Activated T-helper 2 cell treated with anti-CD3 and anti-CD28 coated beads, Interferon-gamma antibody, Interleukin-2, Interleukin-4, amounts not matched to agents 10 μg/mL and 5 μg/mL and 100 μg/mL, durations not matched to agents 14 hours and 24 hours and 36 hours (primary cell): ENCODE measurements at places on chromosomes 5 and 9.

- no peak for DNase-seq
Measured at GRCh38 chr5:116892993-116893392, 318.4 kb upstream of the SEMA6A start.

DNA sequence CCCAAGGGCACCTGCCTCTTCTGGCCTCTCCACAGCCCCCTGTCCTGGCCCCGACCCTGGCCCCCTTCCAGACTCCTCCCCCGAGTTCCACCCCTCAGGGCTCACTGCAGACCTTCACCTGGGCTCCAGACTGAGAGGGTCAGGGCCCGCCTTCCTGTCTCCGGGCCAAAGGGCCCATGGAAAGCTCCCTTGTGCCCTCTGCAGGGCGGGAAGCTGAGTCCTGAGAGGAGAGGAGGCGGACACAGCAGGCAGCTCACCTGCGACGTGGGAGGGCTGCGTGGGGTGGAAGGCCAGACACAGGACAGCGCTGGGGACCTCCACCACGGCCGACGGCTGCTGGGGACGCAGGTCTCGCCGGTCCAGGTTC lies 20.6 kb downstream of the DYNC2I2 start:
- no peak for DNase-seq

DNA sequence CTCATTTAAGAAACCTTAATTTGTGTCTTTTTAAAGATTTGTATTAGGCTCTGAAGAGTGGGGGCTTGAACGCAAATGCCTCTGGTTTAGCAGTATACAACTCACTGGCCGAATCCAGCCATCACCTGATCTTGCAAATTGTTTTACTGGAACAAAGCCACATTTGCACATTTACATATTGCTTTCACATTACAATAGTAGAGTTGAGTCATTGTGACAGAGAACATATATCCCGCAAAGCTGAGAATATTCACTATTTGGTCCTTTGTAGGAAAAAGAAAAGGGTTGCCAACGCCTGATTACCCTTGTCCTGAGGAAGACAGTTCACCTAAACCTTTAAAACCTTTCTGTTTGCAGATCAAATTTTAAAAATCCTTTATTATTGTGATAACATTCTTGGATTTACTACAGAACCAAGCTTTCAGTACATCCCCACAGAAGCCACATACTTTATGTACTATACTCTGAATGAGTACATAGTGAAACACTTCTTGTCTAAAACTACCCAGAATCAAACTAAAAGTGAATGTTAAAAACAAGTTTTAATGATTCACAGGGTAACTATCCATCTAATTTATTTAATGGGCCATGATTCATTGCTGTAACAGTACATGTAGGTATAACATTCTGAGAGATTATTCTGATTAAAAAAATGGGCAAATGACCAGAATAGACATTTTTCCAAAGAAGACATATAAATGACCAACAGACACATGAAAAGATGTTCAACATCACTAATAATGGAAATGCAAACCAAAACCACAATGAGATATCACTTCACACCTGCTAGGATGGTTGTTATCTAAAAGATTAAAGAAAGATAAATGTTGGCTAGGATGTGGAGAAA lies 161.0 kb downstream of the SLC25A46 start:
- DNase-seq, result no peak

DNA sequence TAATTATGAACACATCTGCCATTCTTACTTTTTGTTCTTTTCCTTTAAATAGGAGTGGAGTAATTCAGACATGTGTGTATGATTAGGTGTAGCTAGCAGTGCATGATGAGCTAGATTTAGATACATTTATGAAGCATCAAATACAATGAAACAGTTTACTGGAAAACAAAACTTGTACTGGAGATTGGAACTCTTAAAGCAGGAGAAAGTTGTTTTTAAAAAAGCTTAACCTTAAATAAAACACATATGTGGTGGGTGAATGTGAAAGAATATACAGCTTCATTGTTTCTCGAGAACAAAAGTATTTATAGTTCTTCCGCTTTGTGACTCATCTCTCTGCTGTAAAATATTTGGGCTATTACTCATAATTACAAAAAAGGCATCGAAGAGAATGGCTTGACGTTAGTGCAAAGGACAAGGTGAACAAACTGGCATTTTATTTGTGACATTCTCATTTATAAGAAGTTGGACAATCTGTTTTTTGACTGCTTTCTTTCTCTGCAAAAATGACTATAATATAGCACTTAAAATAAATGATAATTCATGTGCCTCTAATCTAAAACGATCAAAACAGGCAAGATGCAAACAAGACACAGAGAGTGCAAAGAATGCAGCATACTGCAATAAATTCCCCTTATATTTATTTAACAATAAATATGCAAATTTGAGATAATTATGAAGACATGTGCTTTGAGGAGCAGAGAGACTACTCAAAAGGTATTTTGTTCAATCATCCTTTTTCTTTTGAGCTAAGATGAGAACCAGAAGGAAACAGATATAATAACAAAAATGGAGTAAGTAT lies 478.8 kb downstream of the CETN3 start:
- no peak for DNase-seq

- no peak for DNase-seq
Measured at GRCh38 chr5:41157272-41157894, 55.9 kb downstream of the C6 start.

- DNase-seq, result no peak
Measured at GRCh38 chr5:143558048-143558447, 154.6 kb upstream of the NR3C1 start.

GRCh38 chr9:136844761-136845464 lies 2.6 kb downstream of the AJM1 start:
- DNase-seq, result no peak

- DNase-seq, result no peak
Measured at GRCh38 chr9:85478847-85479246, 262.9 kb downstream of the AGTPBP1 start.

GRCh38 chr5:141547488-141547887 lies 58.6 kb downstream of the PCDHGC5 start:
- no peak for DNase-seq

DNA sequence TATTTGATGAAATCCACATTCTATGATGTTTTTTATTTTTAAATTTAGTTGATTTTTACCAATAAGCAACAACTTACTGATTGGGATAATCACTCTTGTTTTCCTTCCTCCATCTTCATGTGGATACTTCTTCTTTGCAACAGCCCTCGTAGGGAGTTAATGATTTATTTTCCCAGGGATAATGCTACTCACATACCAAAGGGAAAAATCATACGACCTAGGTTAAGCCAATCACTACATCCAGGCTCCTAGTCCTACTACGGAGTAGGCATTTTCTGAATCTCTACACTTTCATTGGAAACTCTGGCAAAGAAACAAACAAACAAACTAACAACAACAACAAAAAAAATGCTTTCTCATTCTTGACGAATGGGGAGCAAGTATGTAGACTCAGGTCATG lies 663.4 kb downstream of the PTPRD start:
- no peak for DNase-seq

GRCh38 chr5:14830210-14831005 lies 41.2 kb downstream of the ANKH start:
- DNase-seq, result no peak

GRCh38 chr9:138072161-138072842 lies 194.7 kb downstream of the CACNA1B start:
- no peak for DNase-seq

DNA sequence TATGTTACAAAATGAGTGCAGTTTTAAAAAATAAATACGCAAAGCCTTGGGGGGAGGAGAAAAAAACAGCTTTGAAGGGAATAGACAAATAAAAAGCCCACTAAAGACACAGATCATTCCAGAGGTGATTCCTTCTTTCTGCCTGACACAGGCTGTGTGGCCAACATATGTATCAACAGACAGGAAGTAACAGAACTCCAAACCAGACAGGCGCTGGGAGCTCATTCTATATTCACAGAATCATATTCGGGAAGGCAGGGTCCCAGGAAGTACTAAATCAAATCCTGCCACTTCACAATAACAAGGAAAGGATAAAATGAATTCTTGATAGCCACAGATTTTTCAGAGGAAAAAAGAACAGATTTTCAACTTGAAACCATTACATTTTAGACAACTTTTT lies 62.1 kb downstream of the SEMA5A start:
- DNase-seq, result no peak

- peak; percentile 52 for DNase-seq
Measured at GRCh38 chr9:127569886-127570401, 42.1 kb upstream of the STXBP1 start.

GRCh38 chr5:52811067-52811749 lies 23.5 kb downstream of the ITGA1 start:
- DNase-seq, result no peak

GRCh38 chr5:40258222-40258621 lies 421.5 kb upstream of the PTGER4 start:
- no peak for DNase-seq

- DNase-seq, result no peak
Measured at GRCh38 chr5:112848116-112848811, 12.8 kb upstream of the SRP19 start.

DNA sequence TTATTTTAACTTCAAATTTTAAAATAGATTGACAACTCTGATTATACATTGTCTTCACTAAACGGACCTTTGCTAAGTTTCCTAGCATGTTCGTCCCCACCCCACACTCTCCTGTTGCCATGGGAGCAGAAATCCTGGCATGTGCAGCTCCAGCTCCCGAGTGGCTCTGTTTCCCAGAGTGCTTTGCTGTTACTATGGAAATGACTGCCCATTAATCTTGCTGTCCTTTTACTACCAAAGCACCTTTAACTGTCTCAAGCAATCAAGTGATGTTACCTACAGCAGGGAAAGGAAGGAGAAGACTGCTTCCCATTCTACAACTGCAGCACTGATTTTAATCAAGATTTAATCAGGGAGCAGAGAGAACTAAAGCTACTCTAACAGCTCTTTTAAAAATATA lies 212.0 kb upstream of the KIF2A start:
- no peak for DNase-seq

GRCh38 chr5:177447066-177447610 lies 524 bp downstream of the PRR7 start:
- DNase-seq, result peak; percentile 71

DNA sequence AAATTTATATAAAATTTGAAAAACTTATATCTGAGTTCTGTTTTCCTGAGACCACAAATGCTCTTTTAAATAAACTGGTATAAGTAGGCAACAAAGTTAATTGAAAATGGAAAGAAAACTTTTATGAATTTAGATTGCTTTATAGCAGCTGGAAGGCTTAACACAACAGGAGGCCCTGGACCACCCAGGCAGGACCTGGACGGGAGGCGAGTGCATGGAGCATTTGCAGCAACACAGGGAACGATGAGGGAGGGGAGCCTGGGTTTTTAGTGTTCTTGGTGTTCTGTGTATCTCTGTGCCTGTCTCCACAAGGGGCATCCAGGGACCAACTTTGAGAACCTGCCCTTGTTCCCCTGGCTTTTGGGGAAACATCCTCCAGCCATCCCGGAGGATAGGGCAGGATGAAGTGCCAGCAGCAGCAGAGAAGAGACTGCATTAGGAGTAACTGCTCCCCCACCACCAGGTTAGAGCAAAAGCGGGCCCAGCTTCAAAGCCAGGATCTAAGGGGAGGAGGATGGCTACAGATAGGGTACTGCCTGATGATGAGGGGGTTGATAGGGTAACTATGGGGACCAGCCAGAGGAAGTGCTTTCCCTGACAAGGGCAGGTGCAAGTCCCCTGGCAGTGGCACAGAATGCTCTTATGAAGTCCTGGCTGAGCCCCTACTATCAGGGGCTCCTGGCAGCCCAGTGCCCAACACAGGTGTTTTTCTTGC lies 6.7 kb upstream of the SPATA31E1 start:
- DNase-seq, result no peak

DNA sequence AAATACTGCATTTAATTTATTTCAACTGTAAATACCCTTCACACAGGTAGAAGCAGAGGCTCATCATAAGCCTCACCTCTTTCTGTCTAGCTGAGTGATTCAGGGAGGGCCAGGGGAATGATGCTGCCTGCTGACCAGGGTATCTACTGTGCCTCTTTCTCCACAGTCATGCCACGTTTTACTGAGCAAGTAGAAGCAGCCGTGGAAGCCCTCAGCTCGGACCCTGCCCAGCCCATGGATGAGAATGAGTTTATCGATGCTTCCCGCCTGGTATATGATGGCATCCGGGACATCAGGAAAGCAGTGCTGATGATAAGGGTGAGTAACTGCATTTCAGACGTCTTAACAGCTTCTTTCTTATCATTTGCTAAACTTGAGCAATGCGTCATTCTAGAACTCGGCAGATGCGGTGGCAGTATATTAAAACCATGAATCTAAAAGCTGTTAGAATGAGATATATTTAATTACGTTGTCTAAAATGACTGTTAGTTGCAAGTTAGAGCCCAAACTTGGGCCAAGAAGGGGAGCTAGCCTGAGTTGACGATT lies 50.0 kb upstream of the LRRTM2 start:
- no peak for DNase-seq

DNA sequence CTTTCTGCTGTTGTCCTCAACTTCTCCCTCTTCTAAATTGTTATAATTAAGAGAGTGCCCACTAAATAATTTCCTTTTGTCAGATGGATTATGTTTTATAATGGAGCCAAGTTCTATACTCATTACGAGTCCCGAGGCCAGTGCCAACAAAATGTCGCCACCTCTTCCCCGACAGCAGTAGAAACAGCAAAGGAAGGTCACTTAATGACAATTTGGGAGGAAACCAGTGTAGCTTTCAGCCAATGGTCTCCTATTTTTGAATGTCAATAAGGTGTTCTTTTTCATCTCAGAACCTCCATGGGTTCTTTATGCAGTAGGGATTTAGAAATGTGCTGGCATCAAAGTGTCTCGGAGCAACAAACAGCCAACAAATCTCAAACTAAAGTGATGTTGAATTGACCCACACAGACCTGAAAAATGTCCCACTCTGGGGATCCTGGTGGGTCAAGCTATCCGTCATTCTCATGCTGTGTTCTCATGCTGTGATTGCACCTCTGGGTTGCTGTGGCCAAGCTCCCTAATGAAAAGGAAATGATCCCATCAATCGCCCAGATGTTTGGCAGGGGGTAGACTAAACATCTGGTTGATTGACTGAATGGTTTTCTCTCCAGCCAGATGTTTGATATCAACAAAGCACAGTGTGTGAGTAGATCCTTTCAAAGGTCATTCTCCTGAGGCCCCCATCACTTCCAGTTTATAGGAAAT lies 291.9 kb downstream of the DMAC1 start:
- no peak for DNase-seq

DNA sequence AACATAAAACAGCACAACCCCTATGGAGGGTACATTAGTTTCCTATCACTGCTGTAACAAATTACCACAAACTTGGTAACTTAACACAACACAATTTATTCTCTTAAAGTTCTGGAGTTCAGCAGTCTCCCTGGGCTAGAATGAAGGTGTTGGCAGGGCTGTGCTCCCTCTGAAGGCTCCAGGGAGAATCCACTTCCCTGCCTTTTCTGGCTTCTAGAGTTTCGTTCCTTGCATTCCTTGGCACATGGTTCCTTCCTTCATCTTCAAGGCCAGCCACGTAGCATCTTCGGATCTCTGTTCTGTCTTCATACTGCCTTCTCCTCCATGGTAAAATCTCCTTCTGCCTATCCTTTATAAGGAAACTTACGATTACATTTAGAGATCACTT lies 25.0 kb upstream of the GSN start:
- no peak for DNase-seq

GRCh38 chr9:26567976-26568375 lies 324.6 kb downstream of the CAAP1 start:
- DNase-seq, result no peak

GRCh38 chr9:100699668-100700067 lies 121.8 kb downstream of the CAVIN4 start:
- DNase-seq, result no peak

GRCh38 chr5:28281351-28281750 lies 1243.0 kb upstream of the CDH9 start:
- no peak for DNase-seq

- no peak for DNase-seq
Measured at GRCh38 chr5:55568654-55569512, 34.1 kb upstream of the PLPP1 start.

- DNase-seq, result no peak
Measured at GRCh38 chr5:133523013-133523658, 89.2 kb downstream of the FSTL4 start.
